ENCODE measurements at places on chromosomes 5 and 9. TPM values are rescaled to one million over a fixed set of nuclear protein-coding genes. Genes with fewer than 3 reads are reported as not detected.

- H3K4me1 ChIP-seq: no peaks in the 10 kb centered on the region
- no peak overlapping the region for H3K4me3 ChIP-seq
- no peaks in the 10 kb centered on the region for H3K36me3 ChIP-seq
Observed at GRCh38 chr9:12753931-12754330, 20.9 kb upstream of the LURAP1L start.

- DNase-seq: no peak
- peaks cover 33% of the 10 kb centered on the region for H3K27me3 ChIP-seq
- H3K27ac ChIP-seq: no peak overlapping the region
Observed at GRCh38 chr5:95283022-95283615, 1.8 kb downstream of the MCTP1 start.

DNA sequence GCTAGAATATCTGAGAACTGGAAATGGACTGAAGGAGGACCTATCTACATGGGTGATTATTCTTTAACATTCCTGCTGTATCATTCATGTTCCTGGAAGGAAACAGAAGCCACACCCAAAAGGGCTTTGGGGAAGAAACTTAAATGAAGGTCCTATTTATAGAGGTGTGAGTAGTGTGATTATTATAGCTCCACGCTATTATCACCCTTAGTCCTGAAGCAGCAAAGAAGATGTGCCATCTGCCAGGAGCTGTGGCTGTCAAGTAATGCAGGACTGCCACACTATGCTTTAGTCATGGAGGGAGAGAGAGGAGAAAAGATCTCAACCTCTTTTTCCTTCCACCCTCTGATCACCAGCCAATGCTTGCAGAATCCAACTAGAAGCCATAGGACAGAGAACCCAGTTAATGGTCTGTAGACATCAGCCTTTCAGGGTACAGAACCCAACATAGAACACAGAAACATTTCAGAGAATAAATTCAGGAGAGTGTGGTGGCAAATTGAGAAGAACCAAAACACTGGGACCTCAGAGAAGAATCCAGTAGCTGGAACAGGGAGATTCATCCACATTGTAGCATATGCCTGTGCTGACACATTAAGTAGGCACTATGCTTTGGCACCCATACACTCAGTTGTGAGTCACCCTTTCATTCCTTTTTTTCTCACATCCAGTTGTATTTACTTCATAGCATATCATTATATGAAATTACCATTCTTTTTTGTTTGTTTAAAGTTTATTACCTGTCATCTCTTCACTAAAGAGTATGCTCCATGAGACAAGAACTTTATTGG, 21.0 kb upstream of the RNF180 start:
- H3K27me3 ChIP-seq: no peaks in the 10 kb centered on the region
- H3K36me3 ChIP-seq: no peaks in the 10 kb centered on the region
- DNase-seq: no peak
- no peak overlapping the region for H3K27ac ChIP-seq

RASGEF1C gene
- not detected for total RNA-seq

DNA sequence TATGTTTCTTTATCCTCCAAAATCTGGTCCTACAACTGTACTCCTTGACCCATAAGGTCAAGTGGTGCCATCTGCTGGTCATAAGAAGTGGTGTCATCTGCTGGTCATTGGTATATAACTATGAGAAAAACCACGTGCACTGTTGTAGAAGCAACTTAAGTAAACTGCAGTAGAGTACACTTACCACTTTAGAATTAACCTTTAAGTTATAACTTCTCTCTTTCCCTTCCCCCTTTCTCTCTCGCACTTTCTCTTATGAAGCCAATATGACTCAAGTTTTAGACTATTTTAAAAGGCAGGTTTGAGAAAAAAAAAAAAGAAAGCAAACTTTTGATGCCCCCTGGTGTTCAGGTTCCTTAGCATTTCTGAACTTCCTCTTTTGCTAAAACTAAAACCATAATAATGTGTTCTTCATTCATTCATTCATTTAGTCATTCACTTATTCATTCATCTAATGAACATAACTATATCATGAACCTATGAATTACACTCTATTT, 12.8 kb upstream of the MTAP start:
- H3K4me1 ChIP-seq: no peaks in the 10 kb centered on the region
- no peaks in the 10 kb centered on the region for H3K36me3 ChIP-seq
- peak overlapping the region; percentile 75 for H3K27ac ChIP-seq
- peaks cover 7% of the 10 kb centered on the region for H3K27me3 ChIP-seq
- peak overlapping the region; percentile 65 for H3K4me3 ChIP-seq

C9orf57 gene
- total RNA-seq: not detected

CER1 gene
- not detected for total RNA-seq

- peak overlapping the region; percentile 65 for H3K27ac ChIP-seq
- no peaks in the 10 kb centered on the region for H3K36me3 ChIP-seq
- H3K27me3 ChIP-seq: peaks cover 2% of the 10 kb centered on the region
- H3K4me3 ChIP-seq: no peak overlapping the region
- H3K4me1 ChIP-seq: peaks cover 25% of the 10 kb centered on the region
- peak; percentile 61 for DNase-seq
Observed at GRCh38 chr5:74631081-74631953, 9.2 kb downstream of the ENC1 start.

- no peak for DNase-seq
- no peak overlapping the region for H3K27ac ChIP-seq
- no peaks in the 10 kb centered on the region for H3K36me3 ChIP-seq
- H3K27me3 ChIP-seq: no peaks in the 10 kb centered on the region
- no peaks in the 10 kb centered on the region for H3K4me1 ChIP-seq
Observed at GRCh38 chr5:129419292-129419691, 40.8 kb upstream of the ADAMTS19 start.

BTNL8 gene
- total RNA-seq: not detected

- H3K4me3 ChIP-seq: no peak overlapping the region
- H3K36me3 ChIP-seq: no peaks in the 10 kb centered on the region
- peaks cover 3% of the 10 kb centered on the region for H3K27me3 ChIP-seq
- no peak for DNase-seq
Observed at GRCh38 chr5:110653231-110653970, 73.1 kb downstream of the TMEM232 start.

DNA sequence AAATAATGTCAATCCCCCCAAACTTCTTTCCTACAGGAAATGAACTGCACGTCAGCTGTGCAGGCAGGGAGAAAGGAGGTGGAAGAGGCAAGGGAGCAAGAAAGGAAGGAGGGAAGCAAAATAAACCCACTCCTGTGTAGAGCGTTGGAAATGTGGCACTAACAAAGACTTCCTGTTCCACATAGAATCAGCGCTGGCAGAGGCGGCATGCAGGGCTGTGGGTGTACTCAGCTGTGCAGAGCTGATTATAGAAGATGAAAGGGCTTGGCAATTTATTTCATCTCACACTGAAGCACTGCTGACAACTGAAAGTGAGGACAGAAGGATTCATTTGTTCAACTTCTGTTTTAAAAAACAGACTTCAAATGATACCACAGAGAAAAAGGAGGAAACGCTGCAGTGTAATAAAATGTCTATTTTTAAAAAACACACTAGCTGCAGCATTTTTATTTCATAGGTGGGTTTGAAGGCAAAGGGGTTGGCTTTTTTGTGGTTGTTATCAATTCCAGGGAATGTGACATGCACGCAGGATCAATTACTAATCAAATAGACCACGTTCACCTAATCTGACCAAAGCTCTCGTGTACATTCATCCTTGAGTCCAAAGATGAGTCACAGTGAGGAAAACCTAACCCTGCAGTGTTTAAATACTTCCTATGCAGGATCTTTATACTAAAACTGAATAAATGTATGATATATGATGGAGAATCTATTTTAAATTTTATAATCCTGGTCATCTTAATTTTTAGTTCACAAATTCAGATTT, 583.5 kb downstream of the ZNF608 start:
- H3K27me3 ChIP-seq: no peaks in the 10 kb centered on the region
- no peak overlapping the region for H3K4me3 ChIP-seq
- no peak for DNase-seq
- no peaks in the 10 kb centered on the region for H3K36me3 ChIP-seq
- H3K4me1 ChIP-seq: peaks cover 1% of the 10 kb centered on the region

DNA sequence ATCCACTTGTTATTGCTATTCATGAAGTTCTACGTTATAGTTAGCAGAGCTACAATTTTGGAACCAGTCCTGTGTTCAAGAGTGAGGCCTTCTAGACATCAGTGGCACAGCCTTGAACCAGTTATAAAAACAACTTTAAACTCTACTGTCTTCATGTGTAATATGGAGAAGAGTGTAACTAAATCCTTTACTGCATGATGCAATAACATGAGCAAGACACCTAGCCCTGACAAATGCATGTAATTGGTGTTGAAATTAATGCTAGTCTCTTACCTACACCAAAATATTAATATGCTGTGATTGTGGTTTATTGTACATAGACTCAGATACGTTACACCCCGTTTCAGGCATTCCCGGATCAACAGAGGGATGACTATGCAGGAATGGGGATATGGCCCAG, 654.6 kb downstream of the IRX1 start:
- no peak for DNase-seq
- H3K4me1 ChIP-seq: no peaks in the 10 kb centered on the region
- H3K36me3 ChIP-seq: no peaks in the 10 kb centered on the region
- no peak overlapping the region for H3K4me3 ChIP-seq
- H3K27me3 ChIP-seq: no peaks in the 10 kb centered on the region

DNA sequence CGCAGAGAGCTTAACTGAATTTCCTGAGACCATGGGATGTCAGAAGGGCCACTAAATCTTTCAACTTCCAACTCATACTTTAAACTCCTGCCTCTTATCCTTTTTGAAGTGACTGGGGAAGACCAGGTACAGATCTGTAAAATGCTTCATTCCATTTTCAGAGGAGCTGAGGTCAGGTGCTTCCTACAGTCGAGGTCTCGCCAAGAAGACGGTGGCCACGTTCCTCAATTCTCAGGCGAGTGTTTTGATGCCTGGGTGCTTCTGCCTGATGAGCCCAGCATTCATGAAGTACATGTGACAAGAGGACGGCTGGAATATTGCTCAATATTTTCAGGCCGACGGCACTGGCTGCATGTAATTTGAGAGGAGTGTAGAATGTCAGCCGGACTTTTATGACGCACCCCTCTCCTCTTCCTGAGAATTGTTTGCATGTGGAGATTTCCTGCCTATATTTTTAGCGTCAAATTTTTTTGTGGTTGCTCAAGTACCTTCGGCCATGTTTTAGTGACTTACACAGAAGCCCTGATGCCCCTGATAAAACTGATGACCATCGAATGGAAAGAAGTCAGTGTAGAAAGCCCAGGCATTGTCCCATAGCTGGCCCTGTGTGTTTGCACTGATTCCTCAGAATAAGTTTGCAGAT, 38.8 kb upstream of the GLRX start:
- H3K4me1 ChIP-seq: peaks cover 58% of the 10 kb centered on the region
- H3K27me3 ChIP-seq: no peaks in the 10 kb centered on the region
- no peak overlapping the region for H3K4me3 ChIP-seq
- DNase-seq: no peak
- H3K36me3 ChIP-seq: no peaks in the 10 kb centered on the region

- H3K27ac ChIP-seq: no peak overlapping the region
- peaks cover 26% of the 10 kb centered on the region for H3K4me1 ChIP-seq
- H3K4me3 ChIP-seq: no peak overlapping the region
- no peaks in the 10 kb centered on the region for H3K36me3 ChIP-seq
Observed at GRCh38 chr5:77151501-77151900, 59.0 kb upstream of the PDE8B start.

DMRT3 gene
- total RNA-seq: not detected

DNA sequence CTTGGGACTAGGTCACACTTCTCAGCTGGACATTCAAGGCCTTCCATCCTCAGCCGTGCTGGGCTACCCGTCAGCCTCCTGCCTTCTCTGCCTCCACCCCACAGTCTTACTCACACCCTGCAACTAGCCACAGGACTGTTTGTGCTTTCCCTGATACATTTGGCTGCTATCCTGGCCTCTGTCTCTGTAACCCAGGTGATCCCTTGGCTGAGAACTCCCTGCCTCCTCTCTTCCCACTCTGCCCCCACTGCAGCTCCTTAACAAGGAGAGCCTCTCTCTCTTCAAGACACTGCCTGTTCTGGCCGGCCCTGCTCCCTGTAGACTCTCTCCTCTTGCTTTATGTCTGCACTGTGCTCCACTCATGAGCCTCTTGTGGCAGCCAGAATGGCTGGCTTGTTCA, 120.6 kb downstream of the MSX2 start:
- DNase-seq: no peak
- no peaks in the 10 kb centered on the region for H3K36me3 ChIP-seq
- H3K4me3 ChIP-seq: no peak overlapping the region
- peaks cover 4% of the 10 kb centered on the region for H3K27me3 ChIP-seq

GRCh38 chr5:6176102-6176693, 202.1 kb downstream of the MED10 start:
- DNase-seq: no peak
- peaks cover 5% of the 10 kb centered on the region for H3K27me3 ChIP-seq
- H3K36me3 ChIP-seq: no peaks in the 10 kb centered on the region
- H3K4me3 ChIP-seq: no peak overlapping the region
- no peaks in the 10 kb centered on the region for H3K4me1 ChIP-seq

DNA sequence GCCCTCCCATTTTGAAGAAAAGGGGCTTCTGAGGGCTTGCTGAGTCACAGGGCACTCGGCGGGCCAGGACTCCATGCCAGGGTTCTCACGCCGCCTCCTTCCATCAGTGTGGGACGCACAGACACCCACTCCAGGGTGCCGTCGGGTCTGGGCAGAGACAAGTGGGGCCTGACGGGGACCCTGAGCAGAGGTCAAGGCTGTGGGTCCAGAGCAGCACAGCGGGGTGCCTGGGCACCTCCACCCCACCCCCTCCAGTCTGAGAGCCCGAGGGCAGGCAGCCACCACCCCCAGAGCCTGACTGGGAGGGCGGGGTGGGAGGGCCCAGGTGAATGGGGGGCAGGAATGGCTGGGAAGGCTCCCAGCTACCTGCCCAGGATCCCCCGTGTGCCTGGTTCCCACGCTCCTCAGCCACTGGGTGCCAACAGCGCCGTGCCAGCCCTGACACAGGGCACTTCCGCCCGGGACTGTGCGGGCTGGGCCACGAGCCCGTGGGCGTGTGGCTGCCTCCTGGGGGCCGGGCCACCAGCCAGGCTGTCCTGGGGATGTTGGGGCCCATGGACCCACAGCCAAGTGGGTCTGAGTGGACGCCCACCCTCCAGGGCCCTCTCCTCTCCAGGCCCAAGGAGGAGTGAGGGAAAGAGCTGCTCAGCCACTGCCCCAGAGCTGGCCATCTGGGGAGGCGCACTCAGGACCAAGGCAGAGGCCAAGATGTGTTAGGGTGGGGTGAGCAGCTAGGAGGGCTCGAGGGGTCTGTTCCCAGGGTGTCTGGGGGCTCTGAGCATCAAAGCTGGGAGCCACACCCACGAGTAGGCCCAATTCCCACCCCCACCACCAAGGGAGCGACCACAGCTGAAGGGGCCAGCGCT, 10.1 kb upstream of the NRARP start:
- H3K27ac ChIP-seq: no peak overlapping the region
- no peak for DNase-seq
- no peaks in the 10 kb centered on the region for H3K4me1 ChIP-seq
- no peak overlapping the region for H3K4me3 ChIP-seq
- H3K27me3 ChIP-seq: peaks cover 3% of the 10 kb centered on the region
- no peaks in the 10 kb centered on the region for H3K36me3 ChIP-seq

GRCh38 chr5:115377468-115378217, 81.2 kb upstream of the CCDC112 start:
- H3K36me3 ChIP-seq: no peaks in the 10 kb centered on the region
- H3K27me3 ChIP-seq: no peaks in the 10 kb centered on the region
- DNase-seq: no peak
- H3K27ac ChIP-seq: no peak overlapping the region
- H3K4me3 ChIP-seq: no peak overlapping the region

CRHBP gene
- total RNA-seq: not detected

CERCAM gene
- 0.33 TPM for total RNA-seq

Measured in activated naive CD4-positive, alpha-beta T cell treated with anti-CD3 and anti-CD28 coated beads for 36 hours (primary cell).